T-helper 9 cell (primary cell): ENCODE measurements at places on chromosomes 1 and 21.
A peak's percentile ranks its signal among the peaks of the same experiment; 100 is the strongest.

DNA sequence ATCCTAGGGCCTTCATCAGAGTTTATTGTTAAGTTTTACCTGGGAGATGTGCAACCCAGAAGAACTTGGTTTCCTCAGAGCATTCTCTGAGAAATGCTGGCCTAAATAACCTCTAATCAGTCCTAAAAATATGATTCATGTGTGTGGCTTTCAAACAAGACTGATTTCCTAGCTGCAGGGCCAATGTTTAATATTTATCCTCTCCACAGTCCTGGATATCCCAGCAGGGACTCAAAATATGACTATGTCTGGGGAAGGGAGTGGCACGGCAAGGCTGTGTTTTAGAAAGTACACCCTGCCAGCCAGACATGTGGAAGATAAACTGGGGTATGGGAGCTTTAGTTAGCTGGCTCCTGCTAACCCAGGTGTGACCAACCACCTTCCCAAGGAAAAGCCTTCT, 26.3 kb downstream of the PLPP3 start:
- no peak for DNase-seq

- no peak for DNase-seq
Observed at GRCh38 chr1:6191968-6192367, 7.4 kb downstream of the RPL22 start.

- DNase-seq, result peak; percentile 31
Observed at GRCh38 chr1:151511636-151512215, 539 bp downstream of the CGN start.

GRCh38 chr1:225230483-225230882, 197.4 kb downstream of the LBR start:
- no peak for DNase-seq

- no peak for DNase-seq
Observed at GRCh38 chr1:225476100-225476511, 48.3 kb upstream of the LBR start.

DNA sequence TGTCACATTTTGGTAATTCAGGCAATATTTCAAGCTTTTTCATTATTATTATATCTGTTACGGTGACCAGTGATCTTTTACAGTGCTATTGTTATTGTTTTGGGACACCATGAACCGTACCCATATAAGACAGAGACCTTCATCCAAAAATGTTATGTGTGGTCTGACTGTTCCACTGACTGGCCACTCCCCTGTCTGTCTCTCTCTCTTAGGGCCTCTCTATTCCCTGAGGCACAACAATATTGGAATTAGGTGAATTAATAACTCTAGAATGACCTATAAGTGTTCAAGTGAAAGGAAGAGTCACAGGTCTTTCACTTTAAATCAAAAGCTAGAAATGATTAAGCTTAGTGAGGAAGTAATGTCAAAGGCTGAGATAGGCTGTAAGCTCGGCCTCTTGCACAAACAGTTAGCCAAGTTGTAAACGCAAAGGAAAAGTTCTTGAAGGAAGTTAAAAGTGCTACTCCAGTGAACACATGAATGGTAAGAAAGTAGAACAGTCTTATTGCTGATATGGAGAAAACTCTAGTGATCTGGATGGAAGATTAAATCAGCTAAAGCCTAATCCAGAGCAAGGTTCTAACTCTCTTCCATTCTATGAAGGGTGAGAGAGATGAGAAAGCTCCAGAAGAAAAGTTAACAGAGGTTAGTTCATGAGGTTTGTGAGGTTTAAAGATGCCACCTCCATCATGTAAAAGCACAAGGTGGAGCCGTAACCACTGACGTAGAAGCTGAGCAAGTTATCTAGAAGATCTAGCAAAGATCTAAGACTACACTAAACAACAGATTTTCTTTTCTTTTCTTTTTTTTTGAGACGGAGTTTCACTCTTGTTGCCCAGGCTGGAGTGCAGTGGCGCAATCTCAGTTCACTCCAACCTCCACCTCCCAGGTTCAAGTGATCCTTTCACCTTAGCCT, 19.7 kb upstream of the DIPK1A start:
- peak; percentile 9 for DNase-seq

- no peak for DNase-seq
Observed at GRCh38 chr1:29985606-29985945, 737.8 kb downstream of the MATN1 start.

DNA sequence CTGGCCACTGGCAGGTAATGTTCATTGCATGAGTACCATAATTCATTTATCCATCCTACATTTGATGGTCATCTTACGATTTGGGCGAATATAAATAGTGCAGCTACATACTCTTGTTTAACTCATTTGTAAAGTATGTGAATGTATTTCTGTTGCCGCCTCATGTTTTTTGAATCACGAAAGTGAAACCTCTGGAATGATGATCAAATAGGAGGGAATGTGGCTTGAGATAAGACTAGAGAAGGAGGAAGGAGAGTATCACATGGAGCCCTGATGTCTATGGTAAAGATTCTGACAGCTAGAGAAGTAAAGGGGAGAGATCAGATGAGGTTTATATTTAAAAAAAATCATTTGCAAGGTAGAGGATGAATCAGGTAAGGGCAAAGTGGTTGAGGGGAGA, 8.0 kb downstream of the MRPS14 start:
- DNase-seq, result no peak

- no peak for DNase-seq
Observed at GRCh38 chr1:201676197-201676596, 137.3 kb downstream of the NAV1 start.

- DNase-seq, result no peak
Observed at GRCh38 chr1:59293849-59294248, 3.0 kb upstream of the FGGY start.

DNA sequence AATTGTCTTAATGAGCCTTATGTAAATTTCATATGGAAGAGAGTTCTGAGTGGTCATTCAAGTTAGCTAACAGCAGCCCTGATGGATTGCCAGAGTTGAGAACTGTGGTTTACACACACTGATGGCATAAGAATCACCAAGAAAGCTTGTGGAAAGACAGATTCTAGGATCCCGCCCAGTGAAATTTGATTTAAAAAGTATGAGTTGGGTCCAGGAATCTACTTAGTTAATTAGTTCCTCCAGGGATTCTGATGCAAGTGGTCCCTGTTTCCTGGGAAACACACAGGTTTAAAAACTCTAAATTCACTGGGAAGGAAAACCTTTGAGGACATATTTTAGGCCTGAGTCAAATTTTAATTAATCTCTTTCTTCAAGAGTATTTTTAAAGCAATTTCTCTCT, 144.3 kb downstream of the NTPCR start:
- no peak for DNase-seq

DNA sequence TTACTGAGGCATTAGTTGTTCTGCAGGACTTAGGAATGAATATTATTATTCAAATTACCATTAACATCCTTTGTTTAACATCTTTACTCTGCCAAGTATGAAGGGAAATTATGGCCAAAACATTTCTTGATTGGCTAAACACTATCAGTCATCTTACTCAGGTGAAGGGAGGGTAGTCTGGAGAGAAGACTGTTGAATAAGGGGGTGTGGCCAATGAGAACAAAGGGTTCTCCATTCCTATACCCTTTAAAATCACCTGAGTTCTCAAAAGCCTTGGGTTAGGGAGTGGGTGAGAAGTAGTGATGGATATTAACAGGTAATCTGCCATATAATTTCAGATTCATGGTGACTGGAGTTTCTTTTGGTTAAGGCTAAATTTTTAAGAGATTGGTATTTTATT, 19.3 kb downstream of the CRYZL1 start:
- no peak for DNase-seq

GRCh38 chr1:149963358-149963757, 26.7 kb upstream of the MTMR11 start:
- DNase-seq, result no peak

GRCh38 chr21:39668369-39668768, 55.6 kb downstream of the B3GALT5 start:
- no peak for DNase-seq

- DNase-seq, result no peak
Observed at GRCh38 chr1:181060066-181060465, 26.3 kb downstream of the MR1 start.

DNA sequence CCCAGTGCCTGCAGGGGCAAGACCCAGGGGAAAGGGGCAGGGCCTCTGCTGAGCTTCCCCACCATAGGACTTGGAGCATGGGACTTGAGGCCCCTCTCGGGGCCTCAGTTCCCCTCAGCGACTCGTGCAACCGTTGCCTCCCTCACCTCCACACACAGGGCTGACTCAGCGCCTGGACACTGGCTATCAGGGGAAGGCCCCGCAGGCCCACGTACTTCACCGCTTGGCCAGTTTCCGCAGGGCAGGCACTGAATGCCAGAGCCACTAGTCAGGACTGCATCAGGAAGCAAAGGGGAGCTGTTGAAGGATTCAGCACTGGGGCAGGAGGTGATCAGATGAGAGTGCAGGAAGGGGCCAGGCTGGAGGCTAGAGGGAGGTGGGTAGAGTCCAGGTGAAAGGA, 15.5 kb upstream of the FAM131C start:
- no peak for DNase-seq

GRCh38 chr1:201554789-201555592, 16.1 kb downstream of the NAV1 start:
- DNase-seq, result no peak

GRCh38 chr1:233625510-233625981, 11.6 kb downstream of the KCNK1 start:
- no peak for DNase-seq

GRCh38 chr1:78447086-78447485, 43.7 kb upstream of the PTGFR start:
- no peak for DNase-seq

DNA sequence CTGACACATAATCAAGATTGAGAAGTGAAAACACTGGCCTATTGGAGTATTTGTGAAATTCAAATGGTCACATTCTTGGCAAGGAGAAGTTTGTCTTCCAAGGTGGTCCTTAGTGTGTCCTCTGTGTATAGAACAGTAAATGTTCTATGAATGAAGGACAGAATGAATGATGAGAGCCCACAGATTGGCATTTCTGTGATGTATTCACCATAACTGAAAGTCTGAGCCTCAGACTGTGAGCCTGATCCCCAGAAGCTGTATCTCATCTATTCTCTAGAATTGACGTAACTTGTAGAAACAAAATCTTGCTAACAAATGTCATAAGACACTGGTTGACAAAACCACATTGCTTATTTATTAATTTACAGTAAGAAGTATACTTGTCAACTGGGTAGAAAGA, 111.5 kb upstream of the ETV3 start:
- no peak for DNase-seq

DNA sequence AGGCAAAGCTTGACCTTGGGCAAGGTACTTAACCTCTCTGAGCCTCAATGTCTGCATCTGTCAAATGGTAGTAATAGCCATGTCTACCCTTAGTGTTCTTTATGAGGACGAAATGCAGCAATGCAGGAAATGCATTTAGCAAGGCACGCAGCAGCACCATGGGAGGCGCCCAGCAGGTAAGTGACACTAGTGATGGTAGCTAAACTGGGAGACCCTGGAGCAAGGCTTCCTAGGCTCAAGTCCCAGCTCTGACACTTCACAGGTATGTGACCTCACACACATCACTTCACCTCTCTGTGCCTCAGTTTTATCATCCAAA, 289.0 kb downstream of the RRAGC start:
- DNase-seq, result no peak

GRCh38 chr1:93171549-93172034, 8.6 kb downstream of the TMED5 start:
- DNase-seq, result no peak

GRCh38 chr1:59142311-59143132, 154.4 kb upstream of the FGGY start:
- DNase-seq, result no peak

GRCh38 chr21:35586305-35586704, 474.0 kb downstream of the SETD4 start:
- DNase-seq, result no peak

- DNase-seq, result no peak
Observed at GRCh38 chr1:21586846-21587601, 77.8 kb downstream of the ALPL start.

- no peak for DNase-seq
Observed at GRCh38 chr1:31583995-31584868, 7.9 kb downstream of the TINAGL1 start.

DNA sequence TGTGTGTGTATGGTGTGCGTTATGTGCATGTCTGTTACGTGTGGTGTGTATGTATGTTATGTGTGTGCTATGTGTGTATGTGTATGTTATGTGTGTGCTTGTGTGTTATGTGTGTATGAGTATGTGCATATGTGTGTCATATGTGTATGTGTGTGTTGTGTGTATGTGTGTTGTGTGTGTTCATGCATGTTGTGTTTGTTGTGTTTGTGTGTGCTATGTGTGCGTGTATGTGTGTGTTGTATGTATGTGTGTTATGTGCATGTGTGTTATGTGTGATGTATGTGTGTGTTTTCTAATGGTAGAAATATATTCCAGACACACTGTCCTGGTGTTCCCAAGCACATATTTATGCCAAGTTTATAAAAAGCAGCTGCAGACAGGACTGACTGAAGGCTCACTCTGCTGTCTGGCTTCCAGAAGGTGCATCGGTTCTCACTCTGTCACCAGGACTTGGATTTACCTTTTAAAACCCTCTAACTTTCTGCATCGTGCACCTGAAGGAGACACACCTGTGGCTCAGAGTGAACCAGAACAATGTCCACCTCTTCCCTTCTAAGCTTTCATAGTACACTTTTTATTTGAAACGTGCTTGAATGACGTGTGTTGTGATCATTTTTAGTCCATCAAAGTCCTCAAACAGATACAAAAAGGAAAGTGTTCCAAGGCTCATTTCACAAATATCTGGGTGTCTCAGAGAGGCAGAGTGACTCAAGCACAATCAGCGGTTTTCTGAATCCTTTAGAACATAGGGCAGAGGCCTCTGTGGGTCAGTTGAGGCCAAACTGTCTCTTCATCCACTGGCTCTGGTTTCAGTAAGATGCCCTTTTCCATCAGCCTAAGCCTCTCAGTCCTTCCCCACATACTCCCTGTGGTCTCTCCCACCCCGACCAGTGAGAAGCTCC, 49.9 kb downstream of the TOMM20 start:
- no peak for DNase-seq

DNA sequence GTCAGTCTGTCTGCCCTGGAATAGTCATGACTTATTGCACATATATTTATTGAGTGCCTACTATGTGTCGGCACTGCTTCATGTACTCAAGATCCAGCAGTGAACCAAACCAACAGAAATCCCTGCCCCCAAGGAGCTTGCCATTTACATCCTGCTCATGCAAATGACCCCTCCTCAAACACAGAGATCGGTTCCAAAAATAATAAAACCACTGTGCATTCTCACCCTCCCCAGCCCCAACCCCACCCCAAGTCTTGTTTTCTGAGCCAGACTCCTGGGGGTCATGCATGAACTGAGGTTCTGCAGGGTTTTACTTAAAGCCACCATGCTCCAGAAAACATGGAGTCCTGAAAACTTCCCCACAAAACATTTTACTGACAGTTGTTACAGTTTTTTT, 61.9 kb downstream of the KIAA0040 start:
- DNase-seq, result no peak

- DNase-seq, result no peak
Observed at GRCh38 chr1:227924168-227924832, 23.4 kb downstream of the WNT9A start.

GRCh38 chr1:99806882-99807281, 40.4 kb upstream of the FRRS1 start:
- no peak for DNase-seq
